ENCODE measurements at places on chromosomes 2 and 18.

GRCh38 chr18:23356915-23357601, 96.0 kb upstream of the RIOK3 start:
- DNase-seq = no peak

- DNase-seq = no peak
Measured at GRCh38 chr2:204049635-204050034, 113.1 kb downstream of the ICOS start.

- no peak for DNase-seq
Measured at GRCh38 chr18:23650968-23651927, 11.5 kb downstream of the ANKRD29 start.

DNA sequence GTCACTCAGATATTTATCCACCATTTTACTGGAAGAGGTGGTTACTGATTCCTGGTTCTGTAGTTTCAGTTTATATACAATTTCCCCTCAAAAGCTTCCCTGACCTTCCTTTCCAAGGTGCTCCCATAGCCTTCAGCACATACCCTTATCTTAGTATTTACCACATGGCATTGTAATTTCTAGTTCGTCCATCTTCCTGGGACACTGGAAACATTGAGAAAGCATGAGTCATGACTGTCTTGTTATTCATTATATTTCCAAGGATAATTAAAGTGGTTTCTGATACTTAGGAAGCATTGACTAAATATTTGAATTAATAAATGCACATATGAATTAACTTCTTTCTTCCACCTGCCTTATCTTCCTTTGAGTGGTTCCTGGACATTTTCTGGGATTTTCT, 203.8 kb downstream of the ETAA1 start:
- no peak for DNase-seq

DNA sequence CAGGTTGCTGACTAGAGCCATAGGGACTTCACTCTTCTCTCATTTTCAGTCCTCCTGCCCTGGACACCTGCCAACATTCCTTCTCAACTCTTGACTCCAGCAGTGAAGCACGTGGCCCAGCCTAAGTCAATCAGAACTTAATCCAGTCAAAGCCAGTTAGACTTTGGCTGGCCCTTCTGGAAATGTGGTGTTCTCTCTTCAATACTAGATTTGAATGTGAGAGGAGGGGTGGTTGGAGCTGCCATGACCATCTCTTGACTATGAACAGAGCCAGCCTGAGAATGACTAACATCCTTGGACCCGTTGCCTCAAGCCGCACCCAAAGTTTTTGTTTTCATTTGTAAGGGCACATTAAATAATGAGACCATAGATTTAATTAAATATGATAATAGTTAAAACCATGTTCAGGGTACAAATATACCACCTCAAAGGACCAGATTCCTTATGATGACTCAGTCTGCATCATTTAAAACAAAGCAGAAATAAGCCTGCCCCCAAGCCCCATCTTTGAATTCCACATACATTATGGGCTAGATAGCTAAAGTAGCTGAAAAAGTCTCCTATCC, 49.7 kb upstream of the RASGRP3 start:
- no peak for DNase-seq

DNA sequence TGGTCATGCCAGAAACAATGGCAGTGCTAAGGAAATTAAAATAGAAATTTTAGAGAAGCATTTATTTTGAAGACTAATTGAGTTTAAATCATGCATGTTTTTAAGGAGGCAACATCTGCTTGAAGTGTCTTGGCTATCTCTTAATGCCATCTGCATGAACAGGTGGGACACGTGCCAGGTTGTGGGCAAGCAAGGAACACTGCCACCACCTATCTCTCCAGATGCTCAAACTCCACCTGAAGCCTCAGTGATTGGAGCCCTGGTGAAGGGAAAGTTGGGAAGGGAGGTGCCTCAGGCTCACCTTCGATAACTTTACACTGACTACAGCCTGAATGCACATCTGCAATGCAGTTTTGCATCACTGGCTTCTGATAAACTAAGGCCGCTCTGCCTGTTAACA, 91.5 kb downstream of the TPGS2 start:
- no peak for DNase-seq

GRCh38 chr2:117853873-117854272, 39.4 kb downstream of the DDX18 start:
- no peak for DNase-seq

GRCh38 chr18:35868915-35869314, 103.6 kb upstream of the RMP24 start:
- DNase-seq = no peak

DNA sequence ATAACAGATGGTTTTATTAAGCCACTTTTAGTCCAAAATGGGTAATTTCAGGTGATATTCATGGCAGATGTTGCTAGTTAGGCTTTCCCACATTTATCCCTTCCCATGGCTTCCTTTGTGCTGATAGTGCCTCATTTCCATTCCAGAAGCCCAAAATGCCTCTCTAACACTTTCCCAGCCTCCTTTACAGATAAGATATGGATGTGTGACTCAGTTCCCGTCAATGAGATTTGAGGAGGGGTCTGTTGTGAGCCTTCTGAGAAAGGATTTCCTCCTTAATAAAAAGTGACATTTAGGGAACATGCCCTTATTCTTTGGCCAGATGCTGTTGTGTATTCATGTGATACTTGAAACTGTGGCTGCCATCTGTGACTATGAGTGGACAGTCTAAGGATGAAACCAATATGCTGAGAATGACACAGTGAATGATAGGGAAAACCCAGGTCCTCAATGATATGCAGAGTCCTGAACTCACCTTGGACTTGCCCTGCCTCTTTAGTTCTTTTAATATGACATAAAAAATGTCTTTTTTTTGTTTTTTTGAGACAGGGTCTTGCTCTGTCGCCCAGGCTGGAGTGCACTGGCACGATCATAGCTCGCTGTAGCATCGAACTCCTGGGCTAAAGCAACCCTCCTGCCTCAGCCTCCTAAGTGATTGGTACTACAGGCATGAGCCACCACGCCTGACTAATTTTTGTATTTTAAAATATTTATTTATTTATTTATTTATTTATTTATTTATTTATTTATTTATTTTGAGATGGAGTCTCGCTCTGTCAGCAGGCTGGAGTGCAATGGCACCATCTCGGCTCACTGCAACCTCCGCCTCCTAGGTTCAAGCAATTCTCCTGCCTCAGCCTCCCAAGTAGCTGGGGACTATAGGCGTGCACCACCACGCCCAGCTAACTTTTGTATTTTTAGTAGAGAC, 5.8 kb upstream of the ACSL3 start:
- DNase-seq = no peak

- DNase-seq = no peak
Measured at GRCh38 chr2:120052597-120052996, 39.7 kb downstream of the EPB41L5 start.

- DNase-seq = no peak
Measured at GRCh38 chr2:32591669-32592463, 36.0 kb upstream of the TTC27 start.

DNA sequence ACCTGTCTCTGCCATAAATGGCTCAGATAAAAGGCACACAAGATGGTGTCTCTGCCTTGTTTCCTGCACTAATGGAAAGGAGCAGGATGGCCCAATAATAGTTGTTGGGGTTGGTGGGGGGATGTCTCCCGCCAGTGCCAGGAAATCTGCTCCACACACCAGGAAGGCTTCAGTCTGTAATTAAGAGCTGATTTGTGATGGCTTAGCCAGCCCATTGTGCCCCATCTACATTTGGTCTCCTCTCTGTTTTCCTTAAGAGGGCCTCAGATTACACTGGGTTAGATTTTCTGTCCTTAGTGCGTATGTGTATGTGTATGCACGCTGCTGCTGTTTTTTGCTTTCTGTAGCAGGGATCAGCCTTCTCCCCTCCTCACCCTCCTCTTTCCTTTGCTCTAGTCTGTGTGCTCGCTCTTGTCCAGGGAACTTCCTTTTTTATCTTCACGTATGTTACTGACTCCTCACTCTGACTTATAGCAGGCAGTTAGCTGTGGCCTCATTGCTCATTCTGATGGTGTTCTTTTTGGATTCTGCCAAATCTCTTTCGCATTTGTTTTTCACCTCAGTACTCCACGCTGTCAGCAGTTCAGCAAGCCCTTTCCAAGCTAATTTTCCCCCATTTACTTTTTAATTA, 33.4 kb upstream of the MGAT5 start:
- peak; percentile 17 for DNase-seq

GRCh38 chr2:157894694-157895435, 18.7 kb upstream of the ACVR1 start:
- no peak for DNase-seq

- no peak for DNase-seq
Measured at GRCh38 chr18:51017140-51017879, 12.7 kb upstream of the SMAD4 start.

- DNase-seq = peak; percentile 84
Measured at GRCh38 chr2:24832073-24832461, 38.8 kb downstream of the CENPO start.

- no peak for DNase-seq
Measured at GRCh38 chr2:229199267-229199666, 71.8 kb downstream of the PID1 start.

DNA sequence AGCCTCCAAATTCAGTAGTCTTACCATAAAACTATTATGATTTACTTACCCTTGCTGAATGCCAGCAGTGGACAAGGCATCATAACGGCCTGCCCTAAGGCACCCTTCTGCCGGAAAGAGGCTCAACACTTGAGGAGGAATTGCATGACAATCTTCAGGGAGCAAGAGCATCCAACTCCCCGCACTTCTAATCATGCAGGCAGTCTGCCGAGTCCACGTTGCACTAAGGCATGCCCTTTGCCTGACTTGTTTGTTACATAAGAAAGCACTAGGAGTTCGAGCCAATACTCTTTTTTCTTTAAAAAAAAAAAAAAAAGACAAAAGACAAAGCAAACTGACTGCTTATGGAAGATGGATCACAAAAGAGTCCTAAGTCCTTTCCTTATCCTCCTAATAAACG, 17.9 kb upstream of the SPTBN1 start:
- no peak for DNase-seq

GRCh38 chr2:164899121-164899520, 56.2 kb downstream of the SLC38A11 start:
- no peak for DNase-seq

DNA sequence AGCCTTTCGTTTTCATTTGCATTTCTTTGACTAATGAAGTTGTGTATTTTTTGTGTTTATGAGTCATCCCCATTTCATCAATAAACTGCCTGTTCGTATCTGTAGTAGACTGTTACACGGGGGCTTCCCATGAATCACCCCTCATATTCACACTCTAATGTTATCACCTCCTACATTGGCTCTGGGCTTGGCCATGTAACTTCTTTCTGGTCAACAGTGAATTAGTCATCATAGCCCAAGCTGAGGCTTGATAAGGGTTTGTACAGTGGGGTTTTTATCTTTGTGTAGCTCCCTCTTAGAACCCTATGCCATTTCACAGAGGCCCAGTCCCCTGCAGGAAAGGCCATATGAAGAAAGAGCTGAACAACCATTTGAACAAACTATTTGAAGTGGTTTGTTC, 151.0 kb downstream of the CCBE1 start:
- no peak for DNase-seq

GRCh38 chr2:232013701-232014353, 52.3 kb downstream of the DIS3L2 start:
- no peak for DNase-seq

DNA sequence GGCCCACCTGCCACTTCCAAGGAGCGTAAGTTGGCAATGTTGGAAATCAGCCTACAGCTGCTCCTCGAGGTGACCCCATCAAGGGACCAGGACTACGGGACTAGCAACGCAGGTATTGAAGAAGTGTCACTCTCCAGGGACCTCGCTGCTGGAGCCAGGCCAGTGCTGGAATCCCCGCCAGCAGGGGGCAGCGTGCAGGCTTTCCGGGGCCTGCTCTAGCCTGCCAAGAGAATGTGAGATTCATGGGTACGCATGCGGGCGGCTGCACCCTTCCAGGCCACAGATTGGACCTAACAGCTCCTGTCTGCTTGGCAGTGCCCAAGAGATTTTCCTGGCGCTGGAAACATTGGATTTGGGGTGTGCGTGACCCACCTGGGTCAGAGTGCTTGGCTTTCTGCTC, 182.8 kb upstream of the RAB12 start:
- DNase-seq = no peak

GRCh38 chr2:166270376-166270775, 105.4 kb downstream of the SCN9A start:
- DNase-seq = no peak

GRCh38 chr2:148877403-148877740, 2.3 kb downstream of the KIF5C start:
- no peak for DNase-seq

GRCh38 chr2:52613064-52613463, 1154.5 kb upstream of the CHAC2 start:
- no peak for DNase-seq

DNA sequence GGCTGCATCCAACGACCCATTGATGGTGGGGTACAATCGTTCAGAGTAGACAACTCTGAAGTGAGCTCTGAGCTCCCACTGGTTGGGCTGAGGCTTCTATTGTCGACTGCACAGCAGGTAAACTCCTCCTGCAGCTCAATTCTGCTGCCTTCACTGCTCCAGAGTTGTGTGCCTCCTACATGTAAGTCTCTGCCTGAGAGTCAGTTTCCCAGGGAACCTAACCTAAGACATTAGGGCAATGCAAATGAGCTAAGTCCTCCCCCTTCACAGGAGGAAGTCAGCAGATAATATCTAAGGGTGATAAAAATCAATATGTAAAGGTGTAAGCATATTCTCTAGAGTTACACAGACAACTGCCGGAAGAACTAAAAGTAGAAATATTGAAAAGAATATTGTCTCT, 22.5 kb upstream of the ACYP2 start:
- no peak for DNase-seq

GRCh38 chr2:83459456-83459855, 999.6 kb downstream of the SUCLG1 start:
- no peak for DNase-seq

Measured in hippocampal formation (tissue), 2 donors.